ENCODE measurements at places on chromosomes 2 and 18.

DNA sequence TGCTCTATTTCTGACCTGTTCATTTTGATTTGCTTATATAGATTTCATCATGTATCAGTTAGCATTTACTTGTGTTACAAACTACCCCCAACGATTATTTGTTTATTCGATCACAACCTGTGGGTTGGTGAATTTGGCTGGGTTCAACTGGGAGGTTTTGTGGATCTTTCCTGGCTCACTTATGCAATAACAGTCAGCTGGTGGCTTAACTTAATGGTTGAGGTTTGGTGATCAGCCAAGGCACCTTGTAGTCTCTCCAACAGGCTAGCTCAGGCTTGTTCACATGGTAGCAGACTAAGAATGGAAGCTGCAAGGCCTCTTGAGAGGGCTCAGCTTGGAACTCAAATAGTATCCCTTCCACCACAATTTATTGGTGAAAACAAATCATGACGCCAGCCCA is 5.4 kb upstream of the PUM2 start:
- peak; percentile 97 for DNase-seq

- no peak for DNase-seq
Measured at GRCh38 chr2:130884503-130884902, 47.8 kb downstream of the ARHGEF4 start.

DNA sequence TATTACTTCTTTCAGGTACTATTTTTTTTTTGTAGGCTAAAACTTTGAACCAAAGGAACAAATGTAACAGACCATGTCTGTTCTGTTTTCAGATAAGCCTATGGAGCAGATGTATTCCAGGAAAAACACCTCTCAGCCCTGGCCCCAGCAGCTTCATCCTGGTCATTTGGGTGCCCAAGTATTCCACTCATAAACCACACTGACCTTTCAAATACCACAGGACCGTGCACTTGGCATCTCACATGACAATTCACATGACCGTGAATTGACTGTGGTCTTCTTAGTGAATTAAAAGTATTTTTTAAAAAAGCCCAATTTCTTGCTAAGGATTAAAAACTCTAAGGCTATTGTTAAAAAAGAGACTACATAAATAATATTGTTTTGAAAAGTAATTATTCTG is 50.2 kb downstream of the SMIM21 start:
- DNase-seq, result no peak

GRCh38 chr18:2840521-2840920 is 6.3 kb upstream of the EMILIN2 start:
- no peak for DNase-seq

DNA sequence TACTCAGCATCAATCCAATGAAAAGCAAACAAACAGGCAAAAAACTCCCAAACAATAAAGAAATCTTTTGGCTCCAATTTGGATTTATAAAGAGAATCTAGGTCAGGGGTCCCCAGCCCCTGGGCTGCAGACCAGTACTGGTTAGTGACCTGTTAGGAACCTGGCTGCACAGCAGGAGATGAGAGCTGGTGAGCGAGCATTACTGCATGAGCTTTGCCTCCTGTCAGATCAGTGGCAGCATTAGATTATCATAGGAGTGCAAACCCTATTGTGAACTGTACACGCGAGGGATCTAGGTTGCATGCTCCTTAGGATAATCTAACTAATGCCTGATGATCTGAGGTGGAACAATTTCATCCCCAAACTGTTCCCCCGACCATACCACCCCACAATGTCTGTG is 102.2 kb downstream of the KIAA1328 start:
- DNase-seq, result no peak

GRCh38 chr2:19028587-19029375 is 329.6 kb downstream of the OSR1 start:
- DNase-seq, result no peak

GRCh38 chr2:177622521-177622920 is 229.9 kb downstream of the AGPS start:
- DNase-seq, result no peak

DNA sequence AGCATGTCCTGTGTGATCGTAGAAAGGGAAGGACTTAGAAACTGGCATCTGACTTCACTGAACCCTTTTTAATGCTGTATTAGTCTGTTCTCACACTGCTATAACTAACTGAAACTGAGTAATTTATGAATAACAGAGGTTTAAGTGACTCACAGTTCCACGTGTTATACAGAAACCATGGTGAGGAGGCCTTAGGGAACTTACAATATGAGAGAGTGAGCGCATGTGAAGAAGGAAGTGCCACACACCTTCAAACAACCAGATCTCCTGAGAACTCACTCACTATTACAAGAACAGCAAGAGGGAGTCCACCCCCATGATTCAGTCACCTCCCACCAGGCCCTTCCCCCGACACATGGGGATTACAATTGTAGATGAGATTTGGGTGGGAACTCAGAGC is 811.3 kb downstream of the CPS1 start:
- peak; percentile 53 for DNase-seq

- DNase-seq, result no peak
Measured at GRCh38 chr2:219851169-219851568, 223.7 kb downstream of the SLC4A3 start.

- no peak for DNase-seq
Measured at GRCh38 chr2:223594259-223594658, 7.9 kb downstream of the SCG2 start.

DNA sequence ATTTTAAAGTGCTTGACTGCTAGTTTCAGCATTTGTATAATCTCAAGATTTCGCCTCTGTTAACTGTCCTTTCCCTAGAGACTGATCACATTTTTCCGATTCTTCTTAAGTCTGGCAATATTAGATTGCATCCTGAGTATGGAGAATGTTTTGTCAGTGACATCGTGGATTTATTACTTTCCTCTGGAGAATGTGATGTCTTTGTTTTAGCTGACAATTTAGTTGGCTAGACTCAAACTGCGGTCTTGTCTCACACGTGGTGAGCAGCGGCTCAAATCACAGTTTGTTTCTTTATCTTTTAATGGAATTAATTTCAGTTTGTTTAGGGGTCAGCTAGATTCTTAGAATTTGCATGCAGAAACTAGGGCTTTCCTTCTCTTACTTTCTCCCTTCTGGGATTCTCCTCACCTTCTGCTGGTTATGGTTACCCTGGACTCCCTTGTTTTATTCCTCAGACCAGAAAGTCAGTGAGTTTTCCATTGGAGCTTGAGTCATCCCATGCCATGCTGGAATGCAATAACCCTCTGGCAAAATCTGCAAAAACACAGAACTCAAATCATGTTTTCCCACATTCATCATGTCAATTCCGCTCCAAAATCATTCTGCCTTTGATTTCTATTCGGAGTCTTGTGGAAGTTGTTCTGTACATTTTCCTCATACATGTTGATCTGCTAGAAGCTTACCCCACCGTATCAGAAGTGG is 327.2 kb upstream of the TRIB2 start:
- peak; percentile 80 for DNase-seq

DNA sequence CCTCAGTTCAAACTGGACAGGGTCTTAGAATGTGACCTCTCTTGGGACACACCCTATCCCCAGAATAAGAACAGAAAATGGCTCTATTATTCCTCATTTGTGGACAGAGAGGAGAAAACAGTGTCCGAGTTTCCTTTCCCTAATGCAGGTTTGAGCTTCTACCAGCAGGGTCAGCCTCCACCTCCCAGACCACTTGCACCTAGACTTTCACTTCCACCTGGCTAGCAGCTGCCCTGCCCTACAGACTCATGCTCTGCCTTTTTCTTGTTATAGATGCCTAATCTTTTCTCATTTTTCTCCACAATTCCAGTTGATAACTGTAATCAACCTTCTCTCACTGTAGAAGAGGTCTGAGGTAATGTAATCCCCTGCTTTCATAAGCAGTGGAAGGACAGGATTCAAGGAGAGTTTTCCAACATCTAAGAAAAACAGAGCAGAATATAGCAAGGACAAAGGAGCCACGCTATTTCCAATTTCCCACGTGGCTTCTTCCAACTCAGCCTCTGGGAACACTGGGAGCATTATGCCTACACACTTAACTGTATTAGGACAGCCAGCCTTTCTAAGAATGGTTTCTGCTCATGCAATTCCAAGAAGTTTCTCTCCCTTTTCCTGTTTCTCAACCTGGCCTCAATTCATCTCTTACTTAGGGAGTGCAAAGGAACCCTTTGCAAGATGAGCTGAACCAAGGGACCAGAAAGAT is 239.8 kb downstream of the BCL11A start:
- DNase-seq, result no peak

- DNase-seq, result no peak
Measured at GRCh38 chr2:27497288-27497627, 619 bp downstream of the GCKR start.

DNA sequence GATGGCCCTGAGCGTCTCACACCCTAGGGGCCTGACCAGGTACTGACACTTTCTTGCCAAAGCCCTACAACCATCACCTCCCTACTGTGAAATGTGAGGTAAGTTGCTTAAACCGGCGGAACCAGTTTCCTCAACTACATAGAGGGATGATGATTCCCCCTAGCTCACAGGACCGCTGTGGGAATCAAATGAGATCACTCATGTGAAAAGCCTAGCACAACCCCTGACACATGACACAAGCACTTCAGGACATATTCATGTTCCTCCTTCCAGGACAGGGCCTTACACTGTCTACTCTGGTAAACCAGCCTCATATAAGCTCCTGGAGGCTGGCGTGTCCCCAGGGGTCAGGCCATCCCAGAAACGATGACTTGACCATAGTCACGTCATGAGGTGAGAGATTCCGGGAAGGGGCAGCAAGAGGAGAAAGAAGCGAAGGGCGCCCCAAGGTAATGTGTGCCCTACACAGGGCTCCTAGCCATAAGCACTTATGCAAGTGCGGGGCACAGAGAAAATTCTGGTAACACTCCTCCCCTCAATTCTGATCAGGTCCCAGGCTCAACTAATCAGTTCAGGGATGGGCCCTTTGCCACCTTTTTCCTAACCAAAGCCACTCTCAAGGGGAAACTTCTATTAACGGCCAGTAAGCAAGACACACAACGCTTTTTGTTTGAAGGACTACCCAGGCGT is 49.5 kb downstream of the C2orf42 start:
- DNase-seq, result peak; percentile 33

DNA sequence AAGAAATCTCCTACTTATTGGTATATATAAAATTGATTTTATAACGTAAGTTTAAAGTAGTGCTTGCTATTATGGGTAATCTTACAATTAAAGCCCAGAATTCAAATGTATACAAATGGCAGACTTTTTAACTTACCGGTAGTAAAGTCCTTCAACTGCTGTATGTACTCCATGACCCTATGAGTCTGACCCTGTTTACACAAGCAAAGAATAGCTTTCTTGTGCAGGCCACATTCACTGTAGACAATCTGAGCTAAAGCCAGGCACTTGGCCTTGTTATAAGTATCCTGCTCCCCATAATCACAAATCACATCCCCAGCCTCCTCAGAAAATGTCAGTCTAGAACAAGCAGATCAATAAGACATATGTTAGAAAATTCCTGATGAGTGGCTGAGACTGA is 51.7 kb downstream of the CLHC1 start:
- no peak for DNase-seq

- DNase-seq, result no peak
Measured at GRCh38 chr18:79940814-79941472, 10.5 kb downstream of the SLC66A2 start.

DNA sequence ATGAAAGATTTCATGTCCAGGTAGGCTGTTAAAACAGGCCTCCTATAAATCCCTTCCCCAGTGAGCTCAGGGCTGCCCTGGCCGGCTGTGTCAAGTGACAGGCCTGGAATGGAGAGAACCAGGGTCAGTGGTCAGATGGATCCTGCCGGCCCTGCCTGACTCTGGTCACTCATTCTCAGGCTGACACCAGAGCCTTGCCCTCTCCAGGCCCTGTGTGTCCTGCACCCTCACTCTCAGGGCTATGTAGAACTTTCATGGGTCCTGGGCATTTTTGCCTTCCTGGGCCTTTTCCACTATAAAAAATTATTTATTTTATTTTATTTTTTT is 82.0 kb upstream of the RGPD5 start:
- no peak for DNase-seq

DNA sequence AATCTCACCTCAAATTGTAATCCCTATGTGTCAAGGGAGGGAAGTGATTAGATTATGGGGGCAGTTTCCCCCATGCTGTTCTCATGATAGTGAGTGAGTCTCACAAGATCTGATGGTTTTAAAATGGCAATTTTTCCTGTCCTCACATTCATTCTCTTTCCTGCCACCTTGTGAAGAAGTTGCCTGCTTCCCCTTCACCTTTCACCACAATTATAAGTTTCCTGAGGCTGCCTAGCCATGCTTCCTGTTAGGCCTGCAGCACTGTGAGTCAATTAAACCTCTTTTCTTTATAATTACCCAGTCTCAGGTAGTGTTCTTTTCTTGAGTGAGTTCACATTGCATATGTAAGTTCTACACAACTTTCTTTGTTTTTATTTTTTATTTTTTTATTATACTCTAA is 271.5 kb downstream of the EXOC6B start:
- no peak for DNase-seq

DNA sequence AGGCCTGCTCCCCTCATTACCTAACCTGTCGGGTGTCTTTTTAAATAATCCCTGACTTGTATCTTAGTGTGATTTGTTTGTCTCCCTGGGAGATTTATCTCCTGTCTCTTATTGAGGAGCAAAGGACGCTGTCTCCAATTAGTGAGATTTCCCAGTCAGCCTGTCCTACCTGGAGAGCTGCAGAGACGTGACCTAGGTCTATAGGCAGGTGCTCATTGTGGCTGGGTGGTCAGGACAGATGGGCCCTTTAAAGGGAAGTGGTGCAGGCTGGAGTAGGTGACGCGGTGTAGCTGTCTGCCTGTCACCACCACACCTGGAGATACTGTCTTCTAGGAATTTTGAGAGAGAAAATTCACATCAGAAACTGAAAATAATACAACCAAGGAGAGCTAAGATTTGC is 28.0 kb downstream of the PLB1 start:
- no peak for DNase-seq

- no peak for DNase-seq
Measured at GRCh38 chr2:55057474-55057873, 7.2 kb upstream of the RTN4 start.

GRCh38 chr2:28419003-28419402 is 26.3 kb downstream of the FOSL2 start:
- DNase-seq, result no peak

DNA sequence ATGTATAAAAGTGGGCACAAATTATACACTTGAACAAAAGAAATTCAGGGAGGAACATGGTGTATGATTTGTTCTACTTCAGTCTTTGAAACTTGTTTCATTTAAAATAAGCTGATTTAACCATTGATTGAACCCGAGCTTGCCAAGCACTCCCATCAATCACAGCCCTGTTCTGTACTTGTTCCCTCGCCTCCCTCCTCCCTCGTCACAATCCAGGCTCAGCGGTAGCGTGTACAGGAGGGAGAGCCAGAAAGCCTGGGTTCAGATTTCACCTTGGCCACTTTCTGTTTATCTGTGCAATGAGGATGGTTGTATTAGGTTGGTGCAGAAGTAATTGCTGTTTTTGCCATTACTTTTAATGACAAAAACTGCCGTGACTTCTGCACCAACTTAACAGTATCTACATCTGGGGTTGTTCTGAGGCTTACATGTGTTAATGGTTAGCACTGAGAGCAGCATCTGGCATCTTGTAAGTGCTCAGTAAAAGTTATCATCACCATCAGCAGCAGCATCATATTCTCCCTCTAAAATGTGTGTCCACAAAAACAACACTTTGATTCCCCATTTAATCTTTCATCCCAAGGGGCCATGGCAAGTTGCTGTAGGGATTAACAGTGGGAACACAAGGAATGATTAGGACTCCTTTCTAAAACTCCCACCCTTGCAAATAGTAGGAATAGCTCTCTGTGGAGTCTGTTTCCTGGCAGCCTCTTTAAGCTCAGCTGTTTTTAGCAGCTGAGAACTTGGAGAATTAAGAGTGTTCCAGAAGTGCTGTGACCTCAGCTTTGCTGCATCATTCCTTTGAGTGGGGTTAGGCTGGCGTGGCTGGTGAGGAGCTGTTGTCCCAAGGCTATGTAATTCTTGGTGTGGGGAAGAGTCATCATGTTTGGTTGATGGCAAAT is 4.7 kb downstream of the DPYSL5 start:
- DNase-seq, result no peak

GRCh38 chr2:46241344-46241743 is 55.9 kb upstream of the EPAS1 start:
- peak; percentile 26 for DNase-seq

All from MCF 10A (cell line).